CD4-positive, alpha-beta T cell treated with Interleukin-2 at 100 ng/mL for 4 hours (primary cell): ENCODE measurements at places on chromosomes 12 and 14.

DNA sequence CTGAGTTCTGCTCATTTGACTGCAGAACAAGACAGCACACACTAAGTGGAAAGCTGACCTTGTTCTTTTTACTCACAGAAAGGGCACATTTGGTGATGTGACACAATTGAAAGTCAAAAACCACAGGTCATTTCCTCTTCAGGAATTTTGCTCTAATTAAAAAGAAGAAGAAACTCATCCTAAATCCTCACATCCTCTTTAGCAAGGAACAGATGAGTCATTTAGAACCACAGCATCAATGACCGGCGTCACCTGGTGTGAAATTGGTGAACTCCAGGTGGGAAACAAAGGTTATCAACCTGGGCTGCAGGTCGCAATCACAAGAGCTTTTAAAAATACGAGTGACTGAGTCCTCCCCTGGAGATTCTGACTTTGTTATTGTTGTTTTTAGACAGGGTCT, 2.9 kb upstream of the RNU6-8 start:
- DNase-seq = no peak

DNA sequence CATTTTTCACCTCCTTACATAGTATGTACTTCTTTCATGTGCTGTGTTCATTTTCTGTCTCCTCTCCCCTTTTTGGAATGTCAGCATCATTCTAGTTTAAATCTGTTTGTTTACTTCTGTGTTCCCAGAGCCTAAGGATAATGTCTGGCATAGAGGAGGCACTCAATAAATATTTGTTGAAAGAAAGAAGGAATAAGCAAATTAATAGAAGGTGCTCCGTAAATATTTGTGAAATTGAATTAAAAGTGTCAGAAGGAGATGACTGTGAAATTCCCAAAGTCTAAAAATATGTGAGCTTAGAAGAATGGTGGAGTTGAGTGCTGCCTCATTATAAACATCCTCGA, 3.3 kb upstream of the CDKN1B start:
- DNase-seq = no peak

DNA sequence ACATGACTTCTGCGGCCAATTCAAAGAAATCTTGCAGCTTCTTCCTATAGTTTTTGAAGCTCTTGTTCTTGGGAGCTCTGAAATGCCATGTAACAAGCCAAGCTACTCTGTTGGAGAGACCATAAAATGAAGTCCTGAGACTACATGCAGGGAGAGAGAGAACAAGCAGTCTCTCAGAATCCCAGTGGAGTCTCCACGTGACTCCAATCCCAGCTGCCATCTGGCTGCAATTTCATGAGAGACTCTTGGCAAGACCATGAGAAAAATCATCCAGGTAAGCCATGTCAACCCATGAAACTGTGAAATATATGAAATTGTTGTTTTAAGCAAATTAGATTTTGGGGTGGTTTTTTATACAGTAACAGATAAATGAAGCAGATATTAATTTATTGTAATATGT, 54.4 kb downstream of the KLRG1 start:
- DNase-seq = no peak

DNA sequence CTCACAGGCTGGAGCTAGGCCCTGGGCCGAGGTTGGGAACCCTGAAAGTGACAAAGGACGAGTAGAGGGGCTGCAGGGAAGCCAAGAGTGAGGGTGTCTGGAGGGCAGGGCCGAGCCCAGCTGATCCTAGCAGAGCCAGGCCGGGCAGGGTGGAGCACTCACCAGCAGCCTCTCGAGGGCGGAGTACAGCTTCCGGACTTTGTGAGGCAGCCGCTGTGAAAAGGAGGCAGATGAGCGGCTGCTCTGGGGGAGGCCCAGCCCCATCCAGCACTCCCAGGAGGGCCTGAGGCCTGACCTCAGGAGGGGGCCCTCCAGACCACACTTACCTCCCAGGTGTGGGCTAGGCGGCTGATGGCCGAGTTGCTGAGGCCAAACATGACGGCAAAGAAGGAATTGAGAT, 14.7 kb upstream of the ENDOU start:
- DNase-seq = no peak

DNA sequence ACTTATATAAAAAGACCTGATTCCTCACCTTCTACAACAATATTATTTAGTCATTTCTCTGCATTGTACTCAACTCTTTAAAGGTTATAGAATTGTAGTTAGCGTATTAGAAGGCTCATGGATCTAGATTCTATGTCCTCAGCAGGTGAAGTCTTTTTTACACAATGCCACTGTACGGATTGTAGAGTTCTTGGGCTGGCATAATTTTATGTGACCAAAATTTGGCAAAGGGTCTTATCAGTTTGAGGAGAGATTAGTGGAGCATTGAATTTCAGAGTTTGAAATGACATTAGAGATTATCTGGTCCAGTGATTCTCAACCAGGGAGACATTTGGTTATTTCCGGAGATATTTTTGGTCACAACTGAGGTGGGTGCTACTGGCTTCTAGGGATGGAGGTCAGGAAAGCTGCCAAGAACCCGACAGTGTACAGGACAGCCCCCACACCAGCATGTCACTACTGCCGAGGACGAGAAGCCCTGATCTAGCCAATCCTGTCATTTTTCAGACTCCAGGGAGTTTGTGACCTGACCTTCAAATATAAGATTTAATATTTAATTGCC, 63.9 kb downstream of the BICD1 start:
- DNase-seq = no peak

DNA sequence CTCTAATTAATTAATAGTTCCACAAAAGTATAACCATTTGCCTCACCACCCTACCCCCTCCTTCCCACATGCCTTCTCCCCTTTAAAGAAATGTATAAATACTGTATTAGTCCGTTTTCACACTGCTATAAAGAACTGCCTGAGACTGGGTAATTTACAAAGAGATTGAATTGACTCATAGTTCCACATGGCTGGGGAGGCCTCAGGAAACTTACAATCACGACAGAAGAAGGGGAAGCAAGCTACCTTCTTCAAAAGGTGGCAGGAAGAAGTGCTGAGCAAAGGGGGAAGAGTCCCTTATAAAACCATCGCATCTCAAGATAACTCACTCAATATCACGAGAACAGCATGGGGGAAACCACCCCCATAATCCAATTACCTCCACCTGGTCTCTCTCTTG, 8.2 kb upstream of the RESF1 start:
- no peak for DNase-seq

DNA sequence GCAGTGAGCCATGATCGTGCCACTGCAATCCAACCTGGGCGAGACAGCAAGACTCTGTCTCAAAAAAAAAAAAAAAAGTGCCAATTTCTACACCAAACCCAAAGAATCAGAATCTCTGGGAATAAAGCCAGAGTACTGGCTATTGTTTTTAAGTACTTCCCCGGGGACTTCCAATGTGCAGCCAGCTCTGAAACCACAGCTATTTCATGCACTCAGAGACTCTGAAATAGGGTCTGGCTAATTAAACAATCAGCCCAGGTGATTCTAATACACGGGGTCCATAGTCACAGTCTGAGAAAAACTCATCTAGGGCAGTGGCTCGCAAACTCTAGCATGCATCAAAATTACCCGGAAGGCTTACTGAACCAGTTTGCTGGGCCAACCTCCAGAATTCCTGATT, 56.3 kb downstream of the SIX6 start:
- DNase-seq = no peak

DNA sequence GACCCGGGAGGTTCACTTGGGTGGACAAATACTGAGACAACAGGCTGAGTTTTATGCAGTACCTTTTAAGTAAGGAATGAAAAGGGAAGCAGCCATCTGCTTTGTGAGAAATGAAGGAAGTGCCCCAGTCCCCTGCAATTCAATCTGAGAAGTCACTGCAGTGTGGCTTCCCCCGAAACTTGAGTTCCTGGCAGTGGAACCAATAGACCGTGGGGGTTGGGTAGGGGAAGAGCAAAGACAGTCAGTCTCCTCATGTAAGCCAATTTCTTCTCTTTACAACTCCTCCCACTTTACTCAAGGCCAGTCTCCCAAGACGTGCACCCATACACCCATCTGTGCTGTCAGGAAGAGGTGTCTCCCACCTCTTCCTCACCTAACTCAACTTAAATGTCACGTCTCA, 206.5 kb downstream of the BCAT1 start:
- DNase-seq = peak; percentile 2

DNA sequence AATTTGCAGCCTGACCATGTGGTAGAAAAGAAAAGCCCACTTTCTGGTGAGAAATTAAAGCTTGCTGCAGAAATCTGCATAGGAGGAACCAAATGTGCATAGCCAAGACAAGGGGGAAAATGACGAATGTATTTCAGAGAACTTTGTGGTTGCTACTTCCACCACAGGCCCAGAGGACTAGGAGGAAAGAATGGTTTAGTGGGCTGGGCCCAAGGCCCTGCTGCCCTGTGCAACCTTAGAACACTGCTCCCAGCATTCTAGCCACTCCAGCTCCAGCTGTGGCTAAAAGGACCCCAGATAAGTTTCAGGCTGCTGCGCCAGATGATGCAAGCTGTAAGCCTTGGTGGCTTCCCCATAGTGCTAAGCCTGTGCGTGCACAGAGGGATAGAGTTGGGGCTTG, 764.3 kb downstream of the SLC6A15 start:
- no peak for DNase-seq

DNA sequence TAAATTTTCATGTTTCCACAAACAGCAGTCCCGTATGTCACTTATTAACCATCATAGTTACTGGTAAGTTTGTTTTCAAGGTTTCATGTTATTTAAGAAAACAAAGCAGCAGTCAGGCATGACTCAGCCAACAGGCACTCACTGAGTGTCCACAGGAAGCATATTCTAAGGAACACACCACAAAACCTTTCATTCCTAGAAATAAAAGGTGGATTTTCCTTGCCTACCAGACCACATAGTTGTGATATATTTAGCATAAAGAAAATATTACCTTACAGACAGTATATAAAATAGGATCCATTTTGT, 143.3 kb upstream of the AVPR1A start:
- no peak for DNase-seq

DNA sequence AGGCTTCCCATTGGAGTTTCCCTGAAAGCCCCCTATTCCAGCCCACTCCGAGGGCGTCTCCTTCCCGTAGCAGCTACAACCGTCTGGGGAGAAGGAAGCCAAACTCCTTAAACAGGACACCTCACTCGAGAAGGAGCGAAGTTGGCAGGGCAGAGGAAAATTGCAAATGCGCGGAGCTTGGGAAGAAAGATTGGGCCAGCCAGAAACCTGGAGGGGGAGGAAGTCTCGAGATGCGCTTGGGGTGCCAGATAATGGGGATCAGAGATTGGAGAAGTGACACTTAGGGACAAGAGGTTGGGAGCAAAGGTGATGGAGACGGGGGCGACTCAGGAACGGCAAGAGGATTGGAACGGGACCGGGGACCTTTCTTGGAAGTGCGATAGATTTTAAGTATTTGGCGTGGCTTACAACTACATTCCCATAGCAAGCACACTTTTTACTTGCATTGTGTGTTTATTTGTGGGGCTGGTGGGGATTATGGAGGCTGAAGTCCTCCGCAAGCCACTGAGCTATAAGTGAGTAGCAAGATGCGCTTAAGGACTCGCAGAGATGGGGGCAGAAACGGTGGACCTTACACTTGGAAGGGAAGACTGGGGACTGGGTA, 926 bp downstream of the HRK start:
- no peak for DNase-seq

GRCh38 chr12:116142936-116143898, 134.3 kb downstream of the MED13L start:
- peak; percentile 32 for DNase-seq

GRCh38 chr14:65281991-65282895, 130.3 kb upstream of the FUT8 start:
- peak; percentile 23 for DNase-seq

DNA sequence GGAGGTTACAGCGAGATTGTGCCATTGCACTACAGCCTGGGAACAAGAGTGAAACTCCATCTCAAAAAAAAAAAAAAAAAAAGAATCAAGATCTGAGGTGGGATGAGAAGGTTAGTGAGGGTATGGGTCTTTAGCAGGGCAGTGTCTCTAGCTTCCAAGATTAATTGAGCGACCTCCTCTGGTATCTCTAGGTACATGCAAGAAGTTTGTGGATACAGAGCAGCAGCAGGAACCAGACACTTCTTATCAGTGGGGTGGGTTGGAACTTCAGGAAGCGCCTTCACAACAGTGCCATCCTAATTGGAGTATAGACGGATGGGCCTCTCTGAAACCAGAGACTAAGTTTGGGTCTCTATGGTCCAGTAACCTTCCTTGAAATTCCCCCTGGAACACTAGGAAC, 51.9 kb upstream of the CISTR start:
- no peak for DNase-seq
